Stromal cell of bone marrow (primary cell): ENCODE measurements at places on chromosomes 7 and 10.

DNA sequence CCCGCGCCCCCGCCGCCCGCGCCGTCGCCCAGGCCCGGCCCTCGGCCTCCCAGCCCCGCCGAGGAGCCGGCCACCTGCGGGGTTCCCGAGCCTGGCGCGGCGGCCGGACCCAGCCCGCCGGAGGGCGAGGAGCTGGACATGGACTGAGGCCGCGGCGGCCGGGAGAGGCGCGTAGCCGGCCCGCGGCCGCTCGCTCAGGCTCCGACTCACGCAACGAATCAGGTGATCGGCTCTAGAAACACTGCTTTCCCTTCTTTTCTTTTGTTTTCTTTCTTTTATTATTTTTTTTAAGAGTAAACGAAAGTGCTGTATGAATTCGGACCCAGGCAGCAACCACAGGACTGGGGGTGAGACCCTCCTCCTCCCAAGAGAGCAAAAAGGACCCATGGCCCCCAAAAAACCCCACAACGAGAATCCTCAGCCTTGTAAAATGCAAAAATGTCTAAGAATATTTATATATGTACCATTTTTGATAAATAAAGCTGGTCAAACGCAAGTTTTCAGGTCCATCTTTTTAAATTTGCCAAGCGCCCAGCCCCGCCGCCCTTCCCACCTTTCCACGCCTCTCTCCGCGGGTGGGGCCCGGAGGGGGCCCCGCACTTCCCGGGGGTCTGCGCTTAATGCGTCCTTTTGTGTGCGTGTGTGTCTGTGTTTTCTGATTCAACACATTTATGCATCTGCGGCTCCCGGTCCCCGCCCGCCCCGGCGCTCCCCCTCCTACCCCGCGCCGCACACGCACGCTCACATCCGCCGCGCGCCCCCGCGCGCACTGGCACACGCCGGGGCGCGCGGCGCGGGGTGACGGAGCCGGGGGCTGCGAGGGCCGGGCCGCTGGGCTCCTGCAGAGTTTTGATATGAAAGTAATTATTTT lies 4.4 kb downstream of the UNCX start:
- no peak for DNase-seq

DNA sequence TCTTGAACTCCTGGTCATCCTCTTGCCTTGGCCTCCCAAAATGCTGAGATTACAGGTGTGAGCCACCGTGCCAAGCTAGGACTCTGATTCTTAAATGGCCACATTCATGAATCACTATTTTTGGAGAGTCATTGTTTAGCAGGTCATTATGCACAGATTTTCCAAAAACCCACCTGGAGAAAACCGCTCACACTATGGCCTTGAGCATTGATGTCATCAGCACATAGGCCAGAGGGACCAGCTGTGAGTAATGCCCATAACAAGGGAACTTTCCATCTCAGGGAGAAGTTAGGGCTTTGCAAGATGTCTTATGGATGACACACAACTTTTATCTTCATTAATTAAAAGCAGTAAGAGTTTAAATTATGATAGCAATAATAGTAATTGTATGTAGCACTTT lies 86.4 kb upstream of the KIF5B start:
- DNase-seq, result peak; percentile 69

DNA sequence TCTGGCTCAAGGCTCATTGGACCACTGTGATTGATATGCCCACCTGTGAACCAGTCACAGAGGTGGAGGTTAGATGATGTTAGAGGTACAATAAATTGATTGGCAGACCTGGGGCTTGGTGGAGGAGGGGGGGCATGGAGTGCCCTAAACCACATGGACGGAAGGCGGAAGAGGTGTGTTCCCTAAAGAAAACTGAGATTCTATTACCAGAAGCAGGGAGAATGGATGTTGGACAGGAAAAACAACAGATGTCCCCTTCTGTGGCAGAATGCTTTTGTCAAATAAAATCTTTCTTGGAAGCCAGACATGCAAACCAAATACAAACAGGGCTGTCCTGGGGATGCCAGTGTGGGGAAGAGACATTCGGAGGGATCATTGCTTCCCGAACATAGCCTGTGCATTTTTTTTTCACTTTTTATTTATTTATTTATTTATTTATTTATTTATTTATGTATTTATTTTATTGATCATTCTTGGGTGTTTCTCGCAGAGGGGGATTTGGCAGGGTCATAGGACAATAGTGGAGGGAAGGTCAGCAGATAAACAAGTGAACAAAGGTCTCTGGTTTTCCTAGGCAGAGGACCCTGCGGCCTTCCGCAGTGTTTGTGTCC lies 433.9 kb downstream of the RPS24 start:
- DNase-seq, result no peak

DNA sequence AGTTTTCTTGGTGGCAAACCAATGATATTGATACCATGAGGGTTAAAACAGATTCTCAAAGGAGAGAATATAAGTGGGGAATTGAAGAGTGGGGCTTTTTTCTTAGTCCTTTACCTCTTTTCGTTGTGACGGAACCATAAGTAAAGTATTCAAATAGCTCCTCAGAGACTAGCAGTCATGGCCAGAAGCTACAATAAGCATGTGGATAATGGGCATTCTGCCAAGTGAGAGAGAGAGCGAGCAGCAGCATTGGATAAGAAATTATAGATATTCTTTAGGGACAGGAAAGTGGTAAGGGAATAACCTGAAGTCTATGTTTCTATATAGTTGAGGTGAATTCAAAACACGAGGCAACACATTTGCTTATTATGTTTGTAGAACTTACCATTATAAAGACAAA lies 235.1 kb downstream of the SEMA3E start:
- no peak for DNase-seq

GRCh38 chr10:91576096-91576545 lies 56.8 kb downstream of the PPP1R3C start:
- no peak for DNase-seq

GRCh38 chr7:157425137-157425731 lies 88.4 kb downstream of the DNAJB6 start:
- DNase-seq, result no peak

DNA sequence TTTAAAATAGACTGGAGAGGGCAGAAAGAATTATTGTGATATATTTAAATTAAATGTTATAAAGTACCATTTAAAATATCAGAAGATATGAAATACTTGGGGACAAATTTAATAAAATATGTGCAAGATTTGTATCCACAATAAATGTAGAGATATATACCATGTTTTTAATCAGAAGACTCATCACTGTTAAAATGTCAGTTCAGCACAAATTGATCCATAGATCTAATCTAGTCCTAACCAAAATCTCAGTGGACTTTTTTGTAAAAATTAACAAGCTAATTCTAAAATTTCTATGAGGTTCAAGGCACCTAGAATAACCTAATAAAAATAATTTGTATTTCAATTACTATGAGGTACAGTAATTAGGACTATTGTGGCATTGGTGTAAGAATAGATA lies 96.4 kb downstream of the CTNNA3 start:
- DNase-seq, result no peak

DNA sequence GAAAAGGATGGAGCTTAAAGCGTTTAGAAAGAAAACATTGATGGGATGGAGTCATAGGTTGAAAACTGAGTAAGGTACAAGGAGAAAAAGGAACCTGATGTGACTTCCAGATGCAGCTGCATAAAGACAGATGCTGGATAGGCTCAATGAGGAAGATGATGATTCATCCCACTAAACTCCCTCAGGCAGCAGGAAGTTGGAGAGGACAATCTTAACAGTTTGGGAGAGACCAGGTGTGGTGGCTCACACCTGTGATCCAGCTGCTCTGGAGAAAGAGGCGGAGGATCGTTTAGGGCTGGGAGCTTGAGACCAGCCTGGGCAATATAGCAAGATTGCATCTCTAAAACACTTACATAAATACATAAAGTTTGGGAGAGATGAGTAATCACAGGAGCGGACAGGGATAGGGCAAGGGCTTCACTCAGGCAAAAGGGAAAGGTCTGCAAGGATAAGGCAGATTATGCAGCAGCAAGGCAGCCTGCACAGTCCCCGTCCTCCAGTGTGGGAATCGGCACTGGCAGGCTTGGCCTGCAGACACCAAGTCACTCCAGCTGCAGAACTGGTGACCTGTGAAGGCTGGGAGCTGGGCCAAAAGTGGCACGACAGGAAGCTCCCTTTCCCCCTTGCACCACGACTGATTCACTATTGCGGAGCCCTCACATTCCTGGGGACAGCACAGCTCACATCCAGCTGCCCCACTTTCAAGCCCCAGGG lies 438.5 kb downstream of the GRID1 start:
- DNase-seq, result no peak

DNA sequence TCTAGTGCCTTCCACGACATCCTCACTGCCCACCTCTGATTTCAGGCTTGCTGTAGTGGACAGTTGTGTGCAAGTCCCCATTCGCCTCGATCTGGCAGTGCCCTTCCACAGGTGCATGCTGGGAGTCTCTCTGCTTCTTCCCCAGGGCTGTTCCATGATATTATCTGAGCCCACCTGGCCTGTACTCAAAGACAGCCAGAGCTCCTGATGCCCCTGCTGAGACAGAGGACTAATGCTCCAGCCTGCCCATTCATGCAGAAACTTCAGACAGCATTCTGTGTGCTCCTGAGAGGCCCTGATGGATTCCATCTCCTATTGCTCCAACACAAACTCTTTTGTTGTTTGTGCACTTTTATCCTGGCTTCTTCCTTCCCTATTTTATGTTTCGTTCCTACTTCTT lies 164.8 kb upstream of the PRSS58 start:
- DNase-seq, result no peak

- DNase-seq, result no peak
Observed at GRCh38 chr7:5564894-5565293, 141.3 kb upstream of the TNRC18 start.

DNA sequence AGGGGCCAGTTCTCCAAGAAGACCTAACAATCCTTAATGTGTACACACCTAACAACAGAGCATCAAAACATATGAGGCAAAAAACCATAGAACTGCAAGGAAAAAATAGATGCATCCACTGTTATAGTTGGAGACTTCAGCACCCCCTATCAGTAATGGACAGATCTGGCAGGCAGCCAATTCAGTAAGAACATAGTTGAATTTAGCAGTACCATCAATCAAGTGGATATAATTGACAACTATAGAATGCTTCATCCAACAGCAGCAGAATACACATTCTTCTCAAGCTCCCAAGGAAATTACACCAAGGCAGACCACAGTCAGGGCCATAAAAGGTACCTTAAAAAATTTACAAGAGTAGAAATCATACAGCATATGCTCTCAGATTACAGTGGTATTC lies 42.2 kb downstream of the POLL start:
- DNase-seq, result no peak

DNA sequence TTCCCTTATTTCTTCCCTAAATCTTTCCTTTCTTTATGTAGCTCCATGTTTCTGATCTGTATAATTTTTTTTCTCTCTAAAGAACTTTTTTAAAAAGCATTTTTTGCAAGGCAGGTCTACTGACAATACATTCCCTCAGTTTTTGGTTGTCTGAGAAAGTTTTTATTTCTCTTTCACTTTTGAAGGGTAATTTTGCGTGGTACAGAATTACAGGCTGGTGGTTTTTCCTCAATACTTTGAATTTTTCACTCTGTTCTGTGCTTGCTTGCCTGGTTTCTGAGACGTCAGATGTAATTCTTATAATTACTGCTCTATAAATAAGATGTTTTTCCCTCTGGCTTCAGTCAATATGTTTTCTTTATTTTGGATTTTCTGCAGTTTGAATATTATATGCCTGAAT lies 205.4 kb upstream of the VSTM2A start:
- no peak for DNase-seq
